ENCODE measurements at places on chromosomes 3 and 15.

GRCh38 chr3:66656609-66657008 is 155.8 kb upstream of the LRIG1 start:
- DNase-seq: no peak

DNA sequence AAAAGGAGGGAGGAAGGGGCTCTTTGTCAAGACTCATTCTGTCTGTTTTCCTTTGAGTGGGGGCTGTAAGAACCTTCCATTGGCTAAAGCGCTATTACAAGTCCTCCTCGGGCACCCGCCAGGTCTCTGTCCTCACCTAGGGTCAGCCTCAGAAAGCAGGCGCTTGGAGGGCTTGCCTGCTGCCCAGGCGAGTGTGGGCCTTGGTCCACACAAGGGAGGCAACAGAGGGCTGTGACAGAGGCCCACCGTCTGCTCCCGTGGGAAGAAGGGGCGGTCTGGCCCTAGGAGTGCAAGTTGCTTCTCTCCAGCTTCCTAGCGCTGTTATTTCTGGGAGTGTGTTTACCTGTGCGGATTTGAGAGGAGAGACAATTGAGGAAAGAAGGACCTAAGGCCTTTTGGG is 24.0 kb upstream of the EHD4 start:
- DNase-seq: no peak

DNA sequence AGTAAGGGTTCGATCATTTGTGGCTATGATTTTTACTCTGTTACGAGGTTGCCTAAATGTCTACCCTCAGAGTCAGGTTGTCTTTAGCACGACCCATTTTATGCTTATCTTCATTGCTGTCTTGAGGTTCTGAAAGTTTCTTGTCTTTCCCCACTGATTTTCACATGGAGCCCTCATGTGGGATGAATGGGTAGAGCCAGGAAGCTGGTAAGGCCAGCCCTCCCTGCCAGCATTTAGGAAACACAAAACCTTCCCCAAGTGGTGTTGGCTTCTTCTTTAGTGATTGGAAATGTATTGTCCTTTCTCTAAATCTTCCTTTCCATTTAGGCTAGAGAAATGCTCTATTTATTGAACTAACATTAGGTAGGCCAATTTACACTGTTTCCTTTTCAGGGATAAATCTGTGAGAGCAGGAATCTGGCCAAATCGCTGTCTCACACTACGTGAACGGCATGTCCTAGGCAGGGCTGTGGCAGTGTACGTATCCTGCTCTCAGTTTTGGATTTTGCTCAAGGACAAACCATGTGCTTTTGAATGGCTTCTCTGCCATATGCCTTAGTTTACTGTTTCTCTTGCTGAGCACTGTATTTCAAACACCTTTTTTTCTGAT is 43.7 kb downstream of the MYZAP start:
- DNase-seq: no peak

GRCh38 chr3:43247561-43248184 is 38.7 kb upstream of the SNRK start:
- DNase-seq: no peak

DNA sequence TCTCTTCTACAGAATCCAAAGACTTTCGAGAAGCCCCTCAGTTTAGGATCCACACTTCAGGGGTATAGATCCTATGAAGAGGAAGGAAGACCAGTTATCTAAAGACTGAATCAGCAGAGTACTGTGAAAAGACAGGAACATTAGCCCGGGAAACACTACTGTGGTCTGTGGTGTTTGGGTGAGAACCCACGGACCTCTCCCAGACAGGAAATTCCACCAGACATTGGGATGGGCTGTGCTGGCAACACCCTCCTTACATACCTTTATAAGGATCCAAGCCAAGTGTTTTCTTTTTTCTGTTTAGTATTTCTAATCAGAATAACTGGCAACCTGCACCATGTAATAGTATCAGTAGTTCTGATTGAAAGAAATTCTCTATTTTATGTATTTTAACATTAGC is 14.1 kb downstream of the TMEM207 start:
- no peak for DNase-seq

DNA sequence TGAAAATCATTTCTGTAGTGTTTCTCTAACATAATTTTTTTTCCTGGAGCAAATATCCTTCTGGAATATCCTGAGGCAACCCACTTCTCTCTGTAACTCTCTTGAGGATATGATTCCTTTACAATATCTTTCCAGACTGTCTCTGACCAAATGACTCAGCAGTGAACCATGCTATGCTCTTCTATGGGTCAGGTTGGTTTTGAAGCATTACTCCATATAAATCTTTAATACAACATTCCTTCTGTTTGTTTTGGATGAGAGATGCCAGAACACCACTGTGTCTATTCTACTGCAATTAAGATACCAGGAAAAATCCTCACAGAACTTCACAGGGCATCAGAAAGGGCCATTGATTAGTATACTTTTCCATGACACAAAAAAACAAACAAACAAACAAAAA is 626.4 kb upstream of the ZNF385D start:
- DNase-seq: no peak

DNA sequence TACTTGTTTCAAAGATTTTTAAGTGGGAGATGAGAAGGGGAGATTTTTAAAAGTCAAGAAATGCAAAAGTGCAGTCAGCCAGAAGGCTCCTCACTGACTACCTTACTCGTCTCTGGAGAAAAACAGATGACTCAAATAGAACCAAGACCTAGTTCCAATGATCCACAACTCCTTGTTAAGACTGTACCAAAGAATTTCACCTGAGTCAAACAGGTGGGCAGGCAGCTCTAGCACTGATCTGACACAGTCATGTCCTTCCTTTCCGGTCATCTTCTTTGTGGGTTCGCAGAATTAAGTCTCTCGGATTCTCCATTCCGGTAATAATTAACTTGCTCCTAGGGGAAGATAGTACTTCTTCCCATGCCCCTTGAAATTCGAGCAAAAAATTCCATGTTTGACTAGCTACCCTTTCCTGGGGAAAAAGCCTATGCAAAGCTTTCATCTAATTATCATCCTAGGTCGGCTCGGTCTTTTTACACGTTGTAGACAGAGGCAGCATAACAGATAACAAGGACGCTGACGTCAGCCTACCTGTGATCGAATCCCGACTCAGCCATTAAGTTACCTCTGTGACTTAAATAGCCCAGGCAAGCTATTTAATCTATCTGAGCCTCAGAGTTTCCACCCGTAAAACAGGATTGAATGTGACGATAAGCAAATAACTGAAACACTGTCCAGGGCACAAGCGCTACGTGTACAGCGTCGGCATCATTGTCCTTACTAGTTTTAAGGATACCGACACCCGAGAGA is 758 bp downstream of the SELENOK start:
- peak; percentile 7 for DNase-seq

GRCh38 chr3:40310705-40311104 is 1.2 kb downstream of the EIF1B start:
- DNase-seq: no peak

DNA sequence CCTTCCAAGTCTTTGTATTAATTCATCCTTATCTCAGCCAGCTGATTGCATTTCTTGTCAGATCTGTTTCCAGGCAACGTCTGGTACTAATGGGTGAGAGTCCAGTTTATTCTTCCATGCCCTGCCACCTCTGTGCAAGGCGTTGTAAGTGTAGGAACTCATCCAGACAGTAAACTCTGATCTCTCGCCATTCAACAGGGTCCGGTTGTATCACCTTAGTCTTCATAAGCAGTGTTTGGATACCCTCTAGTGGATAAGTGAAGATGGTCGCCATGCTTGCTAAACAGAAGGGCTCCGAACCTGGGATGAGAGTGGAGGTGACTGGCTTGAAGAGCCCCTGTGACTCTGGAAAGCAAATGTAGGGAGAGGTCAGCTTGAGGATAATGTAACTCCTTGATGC is 51.6 kb upstream of the CMTM7 start:
- no peak for DNase-seq

GRCh38 chr15:81161160-81161673 is 27.1 kb downstream of the CFAP161 start:
- no peak for DNase-seq

- no peak for DNase-seq
Observed at GRCh38 chr3:71097557-71097956, 486.0 kb downstream of the FOXP1 start.

DNA sequence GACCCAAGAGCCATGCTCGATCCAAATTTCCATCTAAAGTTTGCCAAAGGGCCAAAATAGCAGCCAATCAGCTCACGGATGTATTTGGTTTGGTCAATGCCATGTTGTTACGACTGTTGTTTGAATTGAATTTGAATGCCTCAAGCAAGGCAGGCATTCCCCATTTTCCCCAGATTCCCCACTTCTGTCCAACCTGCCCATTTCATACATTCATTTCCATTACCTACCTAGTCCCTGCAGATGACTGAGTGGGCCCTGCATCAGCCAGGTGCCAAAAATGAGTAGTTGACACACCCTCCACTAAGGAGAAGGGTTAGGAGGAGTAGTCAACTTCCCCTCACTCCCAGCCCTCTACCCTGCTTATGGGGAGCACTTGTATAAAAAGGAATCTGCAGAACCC is 51.7 kb downstream of the ANXA2 start:
- DNase-seq: no peak

GRCh38 chr15:90915808-90916440 is 12.8 kb downstream of the MAN2A2 start:
- no peak for DNase-seq

- no peak for DNase-seq
Observed at GRCh38 chr3:156030723-156031122, 89.7 kb upstream of the KCNAB1 start.

DNA sequence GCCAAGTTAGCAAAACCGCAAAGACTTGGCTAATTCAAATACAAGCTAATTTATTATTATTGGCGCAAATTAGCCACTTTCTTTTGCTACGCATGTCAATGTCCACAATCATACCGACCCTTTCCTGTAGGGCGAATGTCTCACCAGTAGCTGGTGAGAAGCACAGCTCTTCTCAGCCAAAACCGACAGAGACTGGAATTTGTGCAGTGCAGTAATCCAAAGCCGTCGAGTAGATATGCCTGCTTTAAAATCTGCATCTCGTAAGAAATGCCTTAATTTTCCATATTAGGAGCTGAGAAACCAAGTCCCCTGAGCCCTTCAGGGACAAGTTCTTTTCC is 614 bp upstream of the MINDY2 start:
- DNase-seq: no peak

- DNase-seq: no peak
Observed at GRCh38 chr3:115648559-115648958, 25.2 kb downstream of the GAP43 start.

GRCh38 chr3:178137206-178137605 is 399.0 kb upstream of the KCNMB2 start:
- DNase-seq: no peak

- DNase-seq: no peak
Observed at GRCh38 chr15:72033711-72034110, 84.2 kb downstream of the MYO9A start.

- no peak for DNase-seq
Observed at GRCh38 chr3:82145742-82146141, 384.3 kb upstream of the GBE1 start.

DNA sequence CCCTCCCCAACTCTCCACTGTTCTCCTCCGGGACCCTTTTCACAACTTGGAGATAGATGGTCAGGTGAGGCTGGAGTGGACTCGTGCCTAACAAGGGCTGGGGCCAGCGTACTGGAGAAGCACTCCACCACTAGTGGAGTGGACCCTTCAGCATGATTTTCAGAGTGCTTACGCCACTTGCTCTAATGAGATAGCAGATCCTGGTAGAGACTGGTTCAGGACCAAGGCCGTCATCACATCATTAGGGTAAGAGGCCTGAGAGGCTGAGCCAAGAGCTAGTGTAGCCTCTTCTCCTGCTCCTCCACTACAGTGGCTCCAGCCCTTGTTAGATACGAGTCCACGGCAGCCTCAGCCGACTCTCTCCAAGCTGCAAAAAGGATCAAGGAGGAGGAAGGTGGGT is 66.9 kb upstream of the NTRK3 start:
- DNase-seq: no peak

DNA sequence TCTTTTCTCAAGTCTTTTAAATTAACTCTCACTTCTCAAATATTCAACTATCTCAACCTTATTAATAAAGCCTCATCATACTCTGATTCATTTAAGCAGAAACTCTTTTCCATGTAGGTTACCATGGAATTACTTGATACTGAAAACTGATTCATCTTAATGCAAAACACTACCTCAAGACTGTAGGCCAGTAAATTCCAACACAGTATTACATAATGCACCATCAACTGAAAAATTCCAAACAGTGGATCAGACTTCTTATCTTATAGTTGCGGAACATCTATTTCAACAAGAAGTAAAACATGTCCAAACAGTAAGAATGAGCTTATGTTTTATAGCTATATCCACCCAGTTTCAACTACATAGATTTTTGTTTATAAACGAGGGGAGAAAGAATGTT is 124.5 kb downstream of the PEAK1 start:
- DNase-seq: no peak

GRCh38 chr3:133851931-133852330 is 43.8 kb downstream of the RAB6B start:
- no peak for DNase-seq

DNA sequence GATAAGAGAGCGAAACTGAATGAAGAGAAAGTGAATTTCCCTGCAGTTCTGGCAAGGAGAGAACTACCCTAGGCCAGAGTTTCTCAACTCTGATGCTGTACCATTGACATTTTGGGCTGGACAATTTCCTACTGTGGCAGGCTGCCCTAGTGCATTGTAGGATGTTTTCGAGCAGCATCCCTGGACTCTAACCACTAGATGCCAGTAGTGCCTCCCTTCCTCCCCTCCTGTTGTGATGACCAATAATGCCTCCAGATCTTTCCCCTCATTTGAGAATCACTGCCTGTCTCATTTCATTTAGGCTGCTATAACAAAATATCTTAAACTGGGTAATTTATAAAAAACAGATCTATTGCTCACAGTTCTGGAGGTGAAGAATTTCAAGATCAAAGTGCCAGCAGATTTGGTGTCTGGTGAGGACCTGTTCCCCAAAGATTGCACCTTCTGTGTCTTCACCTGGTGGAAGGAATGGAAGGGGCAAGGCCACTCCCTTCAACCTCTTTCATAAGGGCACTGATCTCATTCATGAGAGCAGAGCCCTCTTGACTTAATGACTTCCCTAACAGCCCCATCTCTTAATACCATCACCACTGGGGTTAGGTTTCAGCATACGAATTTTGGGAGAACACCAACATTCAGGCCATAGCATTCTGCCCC is 188.9 kb upstream of the MEIS2 start:
- DNase-seq: no peak

Measured in stimulated activated CD4-positive, alpha-beta T cell treated with anti-CD3 and anti-CD28 coated beads, Interleukin-1b, Interleukin-23, amount 100 ng/mL, for 1 hour (primary cell).